ENCODE measurements at places on chromosomes 2 and 18.

DNA sequence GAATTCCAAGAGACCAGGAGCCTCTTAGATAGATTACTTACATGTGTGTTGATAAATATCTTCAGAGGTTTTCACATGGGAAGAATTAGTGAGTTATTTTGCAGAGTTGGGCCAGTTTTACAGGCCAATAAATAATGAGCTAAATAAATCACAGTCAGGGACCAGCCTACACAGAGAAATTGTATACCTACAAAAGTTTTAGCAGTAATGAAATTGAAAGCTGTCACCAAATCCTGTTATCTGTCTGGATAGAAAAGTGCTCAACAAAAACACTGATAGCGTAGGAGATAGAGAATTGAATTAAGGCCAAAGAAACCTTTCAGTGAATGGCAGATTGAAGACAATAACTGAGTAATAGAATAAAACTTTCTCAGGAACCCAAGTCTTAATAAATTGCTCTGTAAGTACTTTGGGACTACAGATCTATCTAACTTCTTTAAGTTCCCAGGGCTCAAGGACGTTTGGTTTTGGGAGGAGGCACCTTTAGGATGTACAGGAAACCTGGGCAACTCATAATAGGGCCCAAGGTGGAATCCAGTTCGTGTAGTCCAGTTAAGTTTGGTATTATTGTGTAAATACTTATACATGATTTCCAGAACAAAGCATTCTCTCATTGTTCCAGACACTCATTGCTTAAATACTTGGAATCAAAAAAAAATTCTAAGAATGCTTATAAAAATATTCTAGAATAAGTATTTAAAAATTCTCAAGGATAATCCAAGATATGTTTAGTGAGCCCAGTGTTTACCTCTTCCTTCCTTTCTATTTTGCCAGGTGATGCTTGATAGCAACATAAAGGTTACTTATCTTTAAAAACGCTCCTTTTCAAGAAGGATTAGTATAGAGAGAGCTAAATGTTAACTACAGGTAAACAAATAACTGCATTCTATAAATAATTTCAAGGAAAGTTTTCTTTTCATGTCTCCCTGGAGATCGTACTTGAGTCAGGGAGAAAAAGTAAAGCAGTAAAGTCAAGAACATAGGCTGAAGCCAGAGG lies 134.5 kb downstream of the NCKAP5 start:
- DNase-seq: peak; percentile 29

- DNase-seq: no peak
Observed at GRCh38 chr2:105518897-105519296, 120.0 kb upstream of the FHL2 start.

DNA sequence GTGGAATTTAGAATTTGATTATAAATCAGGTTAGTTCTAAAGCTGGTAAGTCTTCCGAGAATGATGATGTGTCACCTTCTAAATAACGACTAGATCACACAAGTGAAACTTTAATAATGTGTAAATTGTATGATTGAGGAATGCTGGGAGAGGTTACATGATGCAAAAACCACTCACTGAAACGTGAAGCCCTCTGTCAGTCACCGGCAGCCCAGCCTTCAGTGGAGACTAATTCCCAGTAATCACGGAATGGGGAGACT lies 45.9 kb upstream of the ROCK2 start:
- DNase-seq: no peak

DNA sequence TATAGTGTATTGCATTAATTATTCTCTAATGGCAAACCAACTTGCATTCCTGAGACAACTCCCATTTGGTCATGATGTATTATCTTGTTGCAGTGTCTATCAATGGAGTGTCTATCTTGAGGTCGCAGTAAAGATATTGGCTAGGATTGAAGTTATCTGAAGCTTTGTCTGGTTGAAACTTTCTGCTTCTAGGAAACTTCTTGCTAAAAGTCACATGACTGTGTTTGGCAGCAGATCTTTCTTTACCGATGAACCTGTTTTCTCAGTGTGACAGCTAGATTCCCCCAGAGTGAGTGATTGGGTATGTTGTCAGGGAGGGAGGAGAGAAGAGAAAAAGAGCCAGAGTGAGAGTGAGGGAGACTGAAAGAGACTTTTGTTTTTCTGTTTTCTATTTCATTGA lies 119.6 kb downstream of the QPCT start:
- no peak for DNase-seq

- DNase-seq: peak; percentile 71
Observed at GRCh38 chr2:157838442-157839161, 37.5 kb downstream of the ACVR1 start.

DNA sequence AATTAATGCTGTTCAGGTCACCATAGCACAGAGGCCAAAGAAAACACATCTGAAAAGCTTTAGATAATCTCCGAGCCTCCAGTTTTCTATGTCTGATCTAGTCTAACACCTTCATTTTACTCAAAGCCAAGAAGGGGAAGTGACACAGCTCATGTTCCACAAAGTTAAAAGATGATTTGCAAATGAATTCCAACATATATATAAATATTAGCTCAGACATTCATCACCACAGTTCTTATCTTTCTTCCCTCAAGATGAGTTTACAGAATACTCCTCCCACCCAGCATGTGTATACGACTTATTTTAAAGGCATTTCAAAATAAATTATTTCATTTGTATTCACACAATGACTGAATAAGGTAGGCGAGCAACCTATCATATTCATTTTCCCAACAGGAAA lies 82.4 kb downstream of the AAK1 start:
- DNase-seq: no peak

GRCh38 chr2:241753493-241753892 lies 19.1 kb downstream of the D2HGDH start:
- DNase-seq: no peak

DNA sequence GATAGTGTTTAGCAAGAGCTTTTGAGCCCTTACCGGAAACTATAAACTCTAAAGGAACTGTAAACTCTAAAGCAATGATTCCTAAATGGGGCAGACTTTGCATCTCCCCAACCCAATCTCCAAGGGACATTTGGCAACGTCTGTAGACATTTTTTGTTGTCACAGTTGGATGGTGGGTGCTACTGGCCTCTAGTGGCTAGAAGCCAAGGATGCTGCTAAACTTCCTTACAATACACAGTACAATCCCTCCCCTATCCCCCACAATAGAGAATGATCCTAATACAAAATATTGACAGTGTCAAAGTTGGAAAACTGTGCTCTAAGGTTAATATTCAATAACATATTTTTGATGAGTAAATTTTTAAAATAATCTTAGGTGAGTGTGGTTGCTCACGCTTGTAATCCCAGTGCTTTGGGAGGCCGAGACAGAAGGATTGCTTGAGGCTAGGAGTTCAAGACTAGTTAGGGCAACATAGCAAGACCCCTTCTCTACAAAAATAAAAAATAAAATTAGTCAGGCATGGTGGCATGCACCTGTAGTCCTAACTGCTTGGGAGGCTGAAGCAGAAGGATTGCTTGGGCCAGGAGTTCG lies 66.7 kb downstream of the PTPN4 start:
- peak; percentile 22 for DNase-seq

DNA sequence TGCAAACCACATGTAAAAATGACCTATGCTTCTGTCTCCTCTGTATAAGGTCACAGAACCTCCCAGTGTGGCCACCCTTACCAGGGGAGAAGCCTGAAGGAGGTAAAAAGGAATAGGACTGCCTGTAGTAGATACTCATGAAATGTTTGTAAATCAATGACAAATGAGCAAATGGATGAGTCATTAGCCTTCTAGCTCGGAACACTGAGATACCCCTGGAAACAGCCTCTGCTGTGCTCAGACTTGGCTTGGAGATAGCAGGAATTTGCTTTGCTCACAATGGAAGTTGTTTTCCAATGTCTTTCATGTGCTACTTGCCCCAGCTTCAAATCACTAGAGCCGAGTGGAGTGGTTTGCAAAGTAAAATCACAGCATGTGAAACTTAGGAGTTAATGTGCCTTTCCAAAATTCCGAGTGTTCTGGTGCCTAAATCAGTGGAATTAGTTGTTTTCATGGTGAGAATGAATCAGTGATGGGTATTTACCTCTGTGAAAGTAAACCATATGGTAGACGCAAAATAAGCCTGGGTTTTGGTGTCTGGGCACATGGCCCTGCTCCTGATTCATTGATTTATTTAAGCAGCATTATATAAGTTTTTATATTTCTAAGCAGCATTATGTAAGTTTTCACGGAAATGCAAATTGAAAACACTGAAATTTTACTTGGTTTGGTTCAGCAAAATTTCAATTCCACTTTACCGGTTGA lies 154.0 kb upstream of the MAP3K20 start:
- peak; percentile 8 for DNase-seq

GRCh38 chr2:71507476-71507875 lies 54.1 kb downstream of the DYSF start:
- DNase-seq: no peak

DNA sequence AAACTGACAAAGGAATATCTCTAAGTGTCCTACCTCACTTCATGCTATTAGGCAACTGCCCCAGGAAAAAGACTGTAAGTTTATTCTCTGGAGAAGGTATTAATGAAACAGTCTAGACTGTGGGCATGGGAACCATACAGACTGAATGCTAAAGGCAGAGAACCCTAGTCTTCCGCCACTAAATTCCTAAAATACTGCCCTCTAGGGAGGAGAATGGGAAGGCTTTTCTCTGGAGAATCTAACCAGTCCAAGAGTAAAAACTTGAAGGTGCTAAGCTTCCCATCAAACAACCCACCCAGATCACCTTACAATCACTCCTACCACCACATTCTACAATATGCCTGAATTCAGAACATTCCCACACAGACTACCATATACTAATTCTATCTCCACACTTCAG lies 3.4 kb downstream of the SRBD1 start:
- peak; percentile 27 for DNase-seq

GRCh38 chr2:230868161-230868946 lies 3.6 kb downstream of the ITM2C start:
- DNase-seq: no peak

GRCh38 chr18:25827961-25828561 lies 262.4 kb downstream of the SS18 start:
- DNase-seq: peak; percentile 55

DNA sequence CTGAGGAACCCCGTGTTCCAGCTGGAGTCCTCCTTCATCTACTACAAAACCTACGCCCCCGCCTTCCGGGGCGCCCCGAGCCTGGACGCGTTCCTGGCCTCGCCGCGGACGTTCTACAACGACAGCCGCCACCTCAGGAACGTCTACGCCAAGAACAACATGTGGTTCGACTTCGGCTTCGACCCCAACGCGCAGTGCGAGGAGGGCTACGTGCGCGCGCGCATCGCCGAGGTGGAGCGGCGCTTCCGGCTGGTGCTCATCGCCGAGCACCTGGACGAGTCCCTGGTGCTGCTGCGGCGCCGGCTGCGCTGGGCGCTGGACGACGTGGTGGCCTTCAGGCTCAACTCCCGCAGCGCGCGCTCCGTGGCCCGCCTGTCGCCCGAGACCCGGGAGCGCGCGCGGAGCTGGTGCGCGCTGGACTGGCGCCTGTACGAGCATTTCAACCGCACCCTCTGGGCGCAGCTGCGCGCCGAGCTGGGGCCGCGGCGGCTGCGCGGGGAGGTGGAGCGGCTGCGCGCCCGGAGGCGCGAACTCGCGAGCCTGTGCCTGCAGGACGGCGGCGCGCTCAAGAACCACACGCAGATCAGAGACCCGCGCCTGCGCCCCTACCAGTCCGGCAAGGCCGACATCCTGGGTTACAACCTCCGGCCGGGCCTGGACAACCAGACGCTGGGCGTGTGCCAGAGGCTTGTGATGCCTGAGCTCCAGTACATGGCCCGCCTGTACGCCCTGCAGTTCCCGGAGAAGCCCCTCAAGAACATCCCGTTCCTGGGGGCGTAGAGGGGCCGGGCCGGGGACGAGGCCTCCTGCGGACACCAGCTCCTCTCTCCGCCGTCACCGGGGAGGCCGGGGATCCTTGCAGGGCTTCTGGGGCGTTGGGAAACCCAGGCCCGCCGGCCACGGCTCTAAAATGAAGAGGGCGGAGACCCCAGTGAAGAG lies 5.3 kb upstream of the NEU4 start:
- DNase-seq: peak; percentile 25

- DNase-seq: peak; percentile 81
Observed at GRCh38 chr2:70779911-70780545, 10.4 kb downstream of the FIGLA start.

GRCh38 chr2:135055182-135055786 lies 3.2 kb downstream of the RAB3GAP1 start:
- peak; percentile 83 for DNase-seq

Measured in AG10803 (cell line).